ENCODE measurements at places on chromosomes 6 and 20.

- no peak for DNase-seq
These were observed 65.4 kb upstream of the AKIRIN2 start for GRCh38 chr6:87767478-87767877.

DNA sequence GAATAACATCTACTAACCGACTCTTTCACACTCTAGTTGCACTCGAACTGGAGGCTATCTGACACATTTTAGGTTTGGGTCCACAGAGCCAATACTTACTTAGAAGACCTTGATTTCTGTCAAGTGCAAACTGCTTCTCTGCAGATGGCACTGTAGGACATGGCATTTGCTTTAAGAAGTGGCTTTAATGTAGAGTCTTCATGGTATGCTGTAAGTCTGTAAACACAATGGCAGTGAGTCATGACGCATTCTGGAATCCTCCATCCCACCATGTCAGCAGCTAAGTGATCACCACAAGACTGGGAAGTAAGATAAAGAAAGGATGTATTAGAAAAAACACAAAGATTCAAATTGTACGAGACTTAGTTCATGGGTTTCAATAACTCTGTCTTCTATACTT, 377.0 kb upstream of the NOX3 start:
- no peak for DNase-seq

- DNase-seq, result no peak
These were observed 2.5 kb downstream of the ZNF831 start for GRCh38 chr20:59165891-59166709.

DNA sequence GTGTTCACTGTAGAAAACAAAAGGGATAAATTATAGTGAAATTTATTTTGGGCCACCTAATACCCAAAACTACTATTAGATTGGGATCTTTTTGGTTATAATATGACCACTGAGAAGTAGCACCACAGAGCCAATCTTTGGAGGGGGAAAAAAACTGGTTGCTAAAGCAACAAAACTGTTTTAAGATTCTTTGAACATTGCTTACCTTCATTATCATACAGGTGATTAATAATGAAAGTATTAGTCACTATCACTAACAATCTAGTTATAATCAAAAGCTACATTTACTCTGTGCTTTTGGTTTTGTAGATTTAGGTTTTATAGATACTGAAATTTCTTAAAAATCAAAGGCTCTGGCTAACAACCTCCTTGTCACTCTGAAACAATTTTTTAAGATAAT, 31.7 kb downstream of the STX7 start:
- DNase-seq, result no peak

GRCh38 chr6:11423667-11424066, 113.9 kb upstream of the TMEM170B start:
- DNase-seq, result no peak

GRCh38 chr20:45822857-45823256, 4.3 kb downstream of the TNNC2 start:
- DNase-seq, result no peak

- no peak for DNase-seq
These were observed 25.9 kb downstream of the TAF4 start for GRCh38 chr20:62039738-62040137.

GRCh38 chr6:94269256-94269655, 849.9 kb upstream of the EPHA7 start:
- no peak for DNase-seq

DNA sequence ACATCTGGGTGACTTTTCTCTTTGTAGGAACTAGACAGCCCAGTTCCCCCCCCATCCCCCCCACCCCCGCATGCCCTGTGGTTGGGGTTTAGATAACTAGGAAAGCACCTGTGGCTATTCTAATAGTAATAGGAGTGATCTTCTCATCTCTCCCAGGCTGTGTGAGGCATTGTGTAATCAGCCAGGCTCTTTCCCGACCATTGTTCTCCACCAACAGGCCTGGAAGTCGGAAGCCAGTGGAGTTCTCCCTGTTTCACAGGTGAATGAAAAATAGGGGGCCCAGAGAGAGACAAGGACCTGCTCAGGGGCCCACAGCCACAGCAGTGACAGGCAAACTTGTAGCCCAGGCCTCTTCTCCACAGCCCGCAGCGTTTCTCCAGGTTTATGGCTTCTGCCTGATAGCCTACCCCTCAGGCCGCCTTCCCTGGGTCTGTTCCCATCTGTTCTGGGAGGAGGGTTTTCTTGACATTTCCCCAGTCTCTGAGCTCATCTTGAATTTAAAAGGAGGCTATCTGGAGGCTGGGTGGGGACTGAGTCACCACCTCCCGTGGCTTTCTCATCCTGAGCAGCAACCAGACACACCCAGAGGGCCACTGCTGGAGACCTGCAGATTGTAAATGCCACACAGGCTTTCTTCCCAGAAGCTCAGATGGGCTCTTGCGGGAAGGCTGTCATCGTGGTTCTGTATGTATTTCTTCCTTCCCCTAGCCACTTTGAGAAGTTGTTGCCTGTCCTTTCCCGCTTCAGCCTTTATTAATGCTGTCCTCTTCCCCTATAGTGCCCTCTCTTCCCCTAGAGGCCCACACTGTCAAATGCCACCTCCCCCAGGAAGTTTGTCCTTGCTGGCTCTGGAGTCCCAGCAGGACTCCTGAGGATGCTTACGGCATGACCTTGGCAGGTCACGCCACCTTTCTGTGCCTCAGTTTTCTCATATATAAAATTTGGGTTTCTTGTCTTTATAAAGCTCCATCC, 75.9 kb upstream of the MYL9 start:
- no peak for DNase-seq

DNA sequence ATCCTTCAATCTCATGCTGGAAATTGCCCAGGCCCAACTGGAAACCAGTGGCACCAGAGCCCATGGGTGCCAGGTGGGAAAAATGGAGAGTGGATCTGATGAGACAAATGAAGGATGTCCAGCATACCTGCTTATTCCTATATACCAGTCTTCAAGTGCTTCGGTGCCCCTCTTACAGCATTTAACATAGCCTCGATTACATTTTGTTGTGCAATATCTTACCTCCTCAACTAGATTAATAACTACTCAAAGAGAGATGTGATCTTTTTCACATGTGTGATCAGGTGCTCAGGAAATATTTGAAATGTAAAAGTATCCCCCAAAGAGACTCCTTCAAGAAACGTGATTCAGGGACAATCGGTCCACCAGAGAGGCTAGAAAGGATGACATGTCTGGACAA, 4.8 kb upstream of the ANKRD66 start:
- no peak for DNase-seq

GRCh38 chr6:109978174-109979032, at the start of gene GPR6:
TSS of gene GPR6 (plus strand) at chr6:109978311. CDS start at chr6:109979113, 802 bp downstream.
- peak; percentile 49 for DNase-seq

GRCh38 chr6:146312608-146313007, 231.0 kb upstream of the RAB32 start:
- DNase-seq, result no peak

DNA sequence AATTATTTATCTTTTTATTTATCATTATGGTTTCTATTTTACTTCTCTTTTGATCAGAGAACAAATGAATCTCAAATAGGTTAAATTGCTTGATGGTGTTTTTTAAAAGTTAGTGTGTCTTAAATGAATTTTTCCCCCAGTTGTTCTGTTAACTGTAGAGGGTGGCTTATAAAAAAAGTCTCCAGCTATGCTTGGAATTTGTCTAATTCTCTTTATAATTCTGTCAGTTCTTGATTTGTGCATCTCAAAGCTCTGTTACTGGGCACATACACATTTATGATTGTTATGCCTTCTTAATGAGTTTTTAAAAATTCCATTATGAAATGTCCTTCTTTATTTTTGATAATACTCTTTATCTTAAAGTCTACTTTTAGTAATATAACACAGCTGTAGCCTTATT, 58.0 kb downstream of the LIN28B start:
- DNase-seq, result no peak

DNA sequence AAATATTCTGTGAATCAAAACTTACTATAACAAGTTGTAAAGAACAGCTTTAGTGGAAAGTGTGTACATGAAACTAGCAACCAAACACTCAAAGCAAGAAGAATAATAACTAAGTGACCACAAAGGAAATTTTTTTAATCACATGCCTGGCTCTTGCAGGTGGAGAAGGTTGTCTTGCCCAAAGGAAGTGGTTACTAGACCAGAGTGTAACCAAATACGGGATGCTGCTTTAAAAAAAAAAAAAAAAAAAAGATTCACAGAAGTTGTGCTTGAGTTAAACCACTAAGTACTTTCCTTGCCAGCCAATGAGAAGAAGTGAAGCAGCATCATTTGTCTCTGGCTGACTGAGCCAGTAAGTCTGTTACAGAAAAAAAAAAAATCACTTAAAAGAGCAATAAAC, 19.1 kb upstream of the HLA-DQB1 start:
- DNase-seq, result no peak

GRCh38 chr6:3749067-3749841, 2.3 kb downstream of the PXDC1 start:
- no peak for DNase-seq

- peak; percentile 25 for DNase-seq
These were observed 109.9 kb downstream of the MAP3K4 start for GRCh38 chr6:161101517-161101916.

DNA sequence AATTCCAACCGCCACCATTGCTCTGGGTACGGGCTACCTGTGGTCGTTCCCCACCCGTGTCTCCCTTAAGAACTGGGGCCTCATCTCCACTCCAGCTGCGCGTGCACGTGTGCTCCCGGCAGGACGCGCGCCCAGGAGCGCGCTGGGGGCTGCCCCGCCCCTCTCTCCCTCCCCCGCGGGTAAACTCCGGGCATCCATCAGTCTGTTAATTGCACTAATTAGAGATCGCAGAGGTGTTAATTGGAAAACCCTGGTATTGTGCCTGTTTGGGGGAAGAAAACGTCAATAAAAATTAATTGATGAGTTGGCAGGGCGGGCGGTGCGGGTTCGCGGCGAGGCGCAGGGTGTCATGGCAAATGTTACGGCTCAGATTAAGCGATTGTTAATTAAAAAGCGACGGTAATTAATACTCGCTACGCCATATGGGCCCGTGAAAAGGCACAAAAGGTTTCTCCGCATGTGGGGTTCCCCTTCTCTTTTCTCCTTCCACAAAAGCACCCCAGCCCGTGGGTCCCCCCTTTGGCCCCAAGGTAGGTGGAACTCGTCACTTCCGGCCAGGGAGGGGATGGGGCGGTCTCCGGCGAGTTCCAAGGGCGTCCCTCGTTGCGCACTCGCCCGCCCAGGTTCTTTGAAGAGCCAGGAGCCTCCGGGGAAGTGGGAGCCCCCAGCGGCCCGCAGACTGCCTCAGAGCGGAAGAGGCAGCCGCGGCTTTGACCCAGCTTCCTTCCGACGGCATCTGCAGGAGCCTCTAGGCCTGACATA, 14.4 kb downstream of the FOXP4 start:
- peak; percentile 60 for DNase-seq

DNA sequence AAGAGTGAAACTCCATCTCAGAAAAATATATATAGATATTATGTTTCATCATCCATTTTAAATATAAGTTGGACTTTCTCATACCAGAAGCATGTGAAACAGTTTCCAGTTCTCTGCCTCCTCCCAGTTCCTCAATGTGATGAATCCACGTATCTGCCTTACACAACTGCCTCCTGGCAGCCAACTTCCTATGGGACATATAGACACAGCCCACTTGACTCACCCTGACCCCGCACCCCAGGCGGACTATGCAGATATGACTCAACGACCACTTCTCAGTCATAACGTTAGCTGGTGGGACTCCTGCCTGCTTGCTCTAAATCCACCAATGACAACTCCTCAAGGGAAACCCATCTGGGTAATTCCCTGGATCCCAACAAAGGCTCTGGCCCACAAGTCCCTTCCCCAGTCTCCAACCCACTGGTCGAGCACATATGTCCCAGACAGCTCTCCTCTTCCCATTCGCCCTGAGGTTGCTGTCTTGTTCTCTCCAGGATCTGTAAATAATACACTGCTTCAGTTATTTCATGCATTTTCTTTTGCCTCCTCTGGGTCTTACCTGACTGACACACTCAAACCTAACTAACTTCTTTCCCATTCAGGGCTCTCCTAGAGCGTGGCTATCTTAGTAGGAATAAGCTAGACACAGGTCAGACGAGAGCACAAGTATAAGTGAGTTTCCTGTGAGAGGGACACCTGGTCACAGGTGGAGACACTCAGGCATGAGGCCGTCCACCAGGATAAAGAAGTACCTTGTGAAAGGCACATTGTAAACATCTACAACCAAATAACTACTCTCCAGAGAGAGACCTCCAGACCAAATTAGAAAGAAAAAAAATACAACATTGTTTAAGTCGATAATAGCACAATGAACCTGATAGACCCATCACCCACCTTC, 548.5 kb downstream of the CD83 start:
- DNase-seq, result no peak

GRCh38 chr20:24733416-24733815, 215.7 kb upstream of the CST7 start:
- DNase-seq, result no peak

DNA sequence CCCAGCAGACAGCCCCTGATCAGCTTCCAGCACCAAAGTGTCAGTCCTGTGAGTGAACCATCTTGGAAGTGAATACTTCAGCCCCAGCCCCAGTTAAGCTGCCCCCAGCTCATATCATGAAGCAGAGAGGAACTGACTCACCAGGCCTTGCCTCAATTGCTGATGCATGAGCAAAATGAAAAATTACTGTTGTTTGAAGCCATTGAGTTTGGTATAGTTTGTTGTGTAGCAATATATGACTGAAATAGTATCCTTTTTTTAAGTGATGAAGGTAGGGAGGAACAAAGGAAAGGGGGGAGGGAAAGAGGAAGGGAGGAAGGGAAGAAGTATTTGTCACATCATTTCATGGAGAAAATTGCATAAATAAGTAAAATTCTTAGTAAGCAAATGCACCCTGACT, 266.4 kb downstream of the MAFB start:
- no peak for DNase-seq

GRCh38 chr6:3991941-3992340, 87.0 kb downstream of the FAM217A start:
- no peak for DNase-seq

GRCh38 chr20:34938466-34939163, 17.0 kb downstream of the GSS start:
- DNase-seq, result no peak

GRCh38 chr6:46900266-46900665, 21.5 kb downstream of the ADGRF5 start:
- no peak for DNase-seq

- no peak for DNase-seq
These were observed 234.9 kb downstream of the KCNQ5 start for GRCh38 chr6:72856801-72857200.

DNA sequence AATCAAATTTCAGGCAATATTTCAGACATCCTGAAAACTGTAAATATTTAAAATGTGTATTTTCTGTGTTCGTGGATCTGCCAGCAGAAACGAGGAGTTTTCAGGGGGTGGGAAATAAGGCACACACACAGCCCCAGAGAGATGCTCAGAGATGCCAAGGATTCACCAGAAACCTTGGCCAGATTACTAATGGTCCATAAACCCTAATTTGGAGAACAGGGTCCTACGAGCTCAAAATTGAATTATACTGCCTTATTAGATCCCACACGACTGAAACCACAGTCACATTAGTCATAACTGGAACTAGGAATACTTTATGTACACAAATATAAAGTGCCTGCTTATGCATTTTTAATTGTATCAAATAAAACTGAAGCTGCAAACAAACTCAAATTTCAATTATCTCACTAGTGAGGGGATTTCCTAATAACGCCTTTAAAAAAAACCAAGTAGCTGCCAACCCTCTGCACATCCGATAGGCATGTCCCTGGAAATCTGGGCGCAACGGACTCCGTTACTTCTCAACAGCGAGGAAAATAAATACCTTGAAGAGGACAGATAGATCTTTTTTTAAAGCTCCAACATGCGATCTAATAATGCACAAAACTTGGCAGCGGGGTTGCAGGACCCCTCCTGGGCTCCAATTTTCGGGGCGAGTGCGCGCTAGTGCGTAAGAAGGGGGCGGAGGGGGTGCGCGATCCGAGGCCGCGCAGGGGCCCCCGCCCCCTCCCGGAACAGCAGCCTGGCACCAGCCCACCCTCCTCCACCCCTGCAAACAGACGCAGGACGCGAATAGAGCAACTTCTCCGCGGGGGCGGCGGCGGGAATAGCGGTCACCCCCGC, 897 bp downstream of the CHD6 start:
- peak; percentile 24 for DNase-seq

Measured in cerebellum (tissue), 4 donors.